Mammary epithelial cell (primary cell): ENCODE measurements at places on chromosomes 13 and 19.

GRCh38 chr19:31510635-31511034, 161.4 kb upstream of the TSHZ3 start:
- DNase-seq, result no peak

DNA sequence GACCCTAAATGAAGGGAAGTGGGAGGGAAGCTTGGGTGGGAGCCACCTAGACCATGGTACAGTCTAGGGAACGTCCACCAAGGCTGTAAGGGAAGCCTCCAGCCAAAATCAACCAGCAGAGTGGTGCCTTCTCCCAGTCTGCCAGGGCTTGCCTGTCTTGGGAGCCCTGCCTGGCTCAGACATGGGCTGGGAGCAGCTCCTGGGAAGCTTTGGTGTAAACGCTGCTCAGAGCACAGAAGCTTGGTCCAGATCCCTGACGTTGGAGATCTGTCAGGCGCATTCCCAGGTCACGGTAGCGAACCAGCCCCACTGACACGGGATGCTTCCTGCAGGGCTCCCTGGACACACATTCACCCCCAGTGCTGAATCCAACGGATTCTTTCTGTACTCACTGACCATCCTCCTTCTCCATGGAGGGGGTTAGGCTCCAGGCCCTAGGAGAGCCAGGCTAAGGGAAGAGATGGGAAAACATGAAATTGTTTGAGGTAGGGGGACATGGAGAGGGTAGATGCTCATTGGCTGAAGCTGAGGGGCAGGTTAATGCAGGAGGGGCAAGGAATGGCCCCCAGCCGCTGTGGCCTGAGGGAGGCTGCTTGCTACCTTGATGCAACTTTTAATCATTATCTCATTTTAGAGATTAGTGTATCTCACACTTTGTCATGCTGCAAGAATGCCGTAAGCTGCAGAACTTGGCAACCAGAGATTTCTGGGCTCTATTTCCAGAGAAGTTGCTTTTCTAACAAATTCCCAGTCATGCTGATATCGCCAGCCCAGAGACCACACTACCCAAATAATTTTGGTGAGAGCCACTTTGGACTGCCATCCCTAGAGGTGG, 195.8 kb downstream of the UQCRFS1 start:
- DNase-seq, result no peak

DNA sequence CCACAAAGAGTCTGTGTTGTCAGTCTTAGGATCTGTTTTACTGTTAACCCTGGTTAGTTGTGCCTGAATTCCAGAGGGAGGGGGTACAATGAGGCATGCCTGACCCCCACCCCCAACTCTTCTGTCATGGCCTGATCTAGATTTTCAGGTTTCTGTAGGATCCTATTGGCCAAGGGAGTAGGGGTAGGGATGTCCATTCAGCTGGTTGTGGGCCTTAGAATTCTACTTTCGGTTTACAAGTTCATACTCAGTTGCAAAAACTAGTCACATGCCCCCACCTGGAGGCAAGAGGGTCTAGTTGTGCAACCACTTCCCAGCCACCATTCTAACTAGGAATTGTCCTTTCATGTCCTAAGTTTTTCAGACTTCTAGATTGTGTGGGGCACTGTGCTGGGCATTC, 94.3 kb upstream of the MBNL2 start:
- DNase-seq, result no peak

DNA sequence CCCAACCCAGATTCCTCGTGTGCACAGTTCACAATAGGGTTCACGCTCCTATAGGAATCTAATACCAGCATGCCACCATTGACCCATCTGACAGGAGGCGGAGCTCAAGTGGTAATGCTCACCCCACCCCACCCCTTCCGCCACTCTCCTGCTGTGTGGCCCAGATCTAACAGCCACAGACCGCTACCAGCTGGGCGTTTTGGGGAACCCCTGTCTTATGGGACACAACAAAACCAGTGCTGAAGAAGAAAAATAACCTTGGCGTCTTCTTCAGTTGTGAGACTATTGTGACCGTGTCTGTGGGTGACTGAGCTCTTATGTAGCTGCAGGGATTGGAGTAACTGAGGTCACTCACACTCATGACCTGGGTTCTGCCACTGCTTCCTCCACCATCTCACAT, 5.2 kb upstream of the OR10H1 start:
- no peak for DNase-seq

DNA sequence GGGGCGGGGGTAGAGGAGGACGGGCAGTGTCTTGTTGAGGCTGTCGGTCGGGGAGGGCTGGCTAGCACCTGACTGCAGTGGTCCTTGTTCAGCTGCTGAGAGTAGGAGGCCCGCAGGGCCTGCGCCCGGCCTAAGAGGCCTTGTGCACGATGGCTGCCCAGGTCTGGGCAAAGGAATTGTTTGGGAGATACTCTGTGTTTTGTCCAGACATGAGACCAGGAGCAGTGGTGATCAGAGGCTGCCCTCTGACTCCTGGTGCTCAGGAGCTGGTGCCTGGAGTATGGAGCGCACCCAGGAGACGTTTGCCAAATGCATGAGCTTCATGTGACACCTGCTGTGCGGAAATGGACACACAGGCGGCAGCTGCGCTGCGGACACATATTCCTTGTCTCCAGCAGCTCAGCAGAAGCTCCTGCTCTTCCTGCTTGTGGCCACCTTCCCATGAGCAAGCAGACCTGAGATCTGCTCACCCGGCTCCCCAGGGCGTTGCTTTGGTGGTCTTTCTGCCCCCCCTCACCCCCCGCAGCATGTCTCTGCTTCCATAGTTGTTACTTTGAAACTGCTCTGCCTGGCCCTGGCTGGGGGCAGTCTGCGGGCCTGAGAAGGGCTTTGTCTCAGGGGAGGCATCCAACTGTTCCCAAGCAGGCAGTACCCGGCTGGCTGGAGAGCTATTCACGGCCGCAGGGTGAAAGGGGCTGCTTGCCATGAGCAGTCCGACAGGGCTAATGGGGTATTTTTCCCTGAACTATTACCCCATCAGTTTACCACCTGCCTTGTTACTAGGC, 163.9 kb downstream of the TEX29 start:
- DNase-seq, result no peak

DNA sequence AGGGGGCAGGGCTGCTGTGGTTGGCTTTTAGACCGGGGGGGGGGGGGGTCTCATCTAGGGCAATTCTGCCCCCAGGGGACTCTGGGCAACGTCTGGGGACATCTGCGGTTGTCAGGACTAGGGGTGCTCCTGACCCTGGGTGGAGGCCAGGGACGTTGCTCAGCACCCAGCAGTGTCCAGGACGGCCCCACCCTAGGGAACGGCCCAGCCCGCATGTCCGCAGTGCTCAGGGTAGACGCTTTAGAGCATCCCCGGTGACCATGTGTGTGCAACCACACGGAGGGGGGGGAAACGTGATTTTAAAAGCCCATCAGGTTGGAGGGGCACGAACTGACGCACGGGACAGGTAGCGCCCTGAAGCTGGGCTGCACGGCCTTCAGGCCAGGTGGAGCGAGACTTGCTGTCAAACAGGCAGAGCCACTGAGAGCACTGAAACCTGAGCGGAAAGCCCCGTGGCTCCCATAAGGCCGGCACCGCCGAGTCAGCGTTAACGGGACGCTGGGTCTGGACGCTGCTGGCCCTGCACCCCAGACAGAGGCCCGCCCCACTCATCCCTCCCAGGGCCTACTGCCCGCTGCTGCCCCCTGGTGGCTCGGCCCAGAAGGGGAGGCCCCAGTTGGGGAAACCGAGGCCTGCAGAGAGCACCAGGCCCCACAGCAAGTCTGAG, 8.3 kb downstream of the CACTIN start:
- no peak for DNase-seq

DNA sequence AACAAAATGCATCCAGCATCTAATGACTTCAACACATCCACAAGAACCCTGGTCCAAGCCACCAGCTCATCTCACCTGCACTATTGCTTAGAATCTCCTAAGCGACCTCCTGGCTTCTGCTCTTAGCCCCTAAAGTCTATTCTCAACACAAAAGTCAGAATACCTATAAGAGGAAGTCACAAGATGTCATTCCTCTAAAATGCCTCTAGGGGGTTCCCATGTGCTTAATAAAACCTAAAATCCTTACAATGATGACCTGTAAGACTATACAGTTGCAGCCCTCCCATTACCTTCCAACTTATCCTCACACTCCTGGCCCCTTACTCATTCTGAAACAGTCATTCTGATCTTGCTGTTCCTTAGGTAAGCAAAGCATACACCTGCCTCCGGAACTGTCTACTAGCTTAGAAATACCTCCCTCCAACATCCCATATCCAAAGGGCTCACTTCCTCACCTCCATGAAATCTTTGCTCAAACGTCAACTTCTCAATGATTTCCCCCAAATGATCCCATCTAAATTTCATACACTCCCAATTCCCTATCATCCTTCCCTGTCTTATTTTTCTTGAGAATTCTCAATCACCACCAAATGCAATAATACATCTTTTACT, 10.0 kb downstream of the ATP7B start:
- no peak for DNase-seq

DNA sequence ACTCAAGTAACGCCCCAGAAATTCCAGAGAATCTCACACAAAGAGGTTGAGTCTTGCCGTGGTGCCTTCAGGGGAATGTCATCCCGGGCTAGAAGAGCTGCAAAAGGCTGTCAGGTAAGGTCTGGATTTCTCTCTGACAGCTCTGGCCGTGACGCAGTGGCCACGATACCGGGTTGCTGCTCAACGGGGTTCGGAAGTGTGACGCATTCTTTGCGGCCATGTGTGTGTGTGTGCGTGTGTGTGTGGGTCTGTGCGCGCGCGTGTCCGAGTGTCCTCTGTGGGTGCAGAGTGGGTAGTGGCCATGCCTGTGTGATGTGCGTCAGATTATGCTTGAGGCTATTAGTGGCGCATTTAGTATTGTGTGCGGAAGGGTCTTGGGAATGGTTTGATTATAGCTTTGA, 306 bp downstream of the ZNF540 start:
- DNase-seq, result no peak

GRCh38 chr13:86006317-86006716, 207.1 kb upstream of the SLITRK6 start:
- DNase-seq, result no peak

- DNase-seq, result no peak
Measured at GRCh38 chr19:49710372-49710951, 19.5 kb downstream of the CPT1C start.

DNA sequence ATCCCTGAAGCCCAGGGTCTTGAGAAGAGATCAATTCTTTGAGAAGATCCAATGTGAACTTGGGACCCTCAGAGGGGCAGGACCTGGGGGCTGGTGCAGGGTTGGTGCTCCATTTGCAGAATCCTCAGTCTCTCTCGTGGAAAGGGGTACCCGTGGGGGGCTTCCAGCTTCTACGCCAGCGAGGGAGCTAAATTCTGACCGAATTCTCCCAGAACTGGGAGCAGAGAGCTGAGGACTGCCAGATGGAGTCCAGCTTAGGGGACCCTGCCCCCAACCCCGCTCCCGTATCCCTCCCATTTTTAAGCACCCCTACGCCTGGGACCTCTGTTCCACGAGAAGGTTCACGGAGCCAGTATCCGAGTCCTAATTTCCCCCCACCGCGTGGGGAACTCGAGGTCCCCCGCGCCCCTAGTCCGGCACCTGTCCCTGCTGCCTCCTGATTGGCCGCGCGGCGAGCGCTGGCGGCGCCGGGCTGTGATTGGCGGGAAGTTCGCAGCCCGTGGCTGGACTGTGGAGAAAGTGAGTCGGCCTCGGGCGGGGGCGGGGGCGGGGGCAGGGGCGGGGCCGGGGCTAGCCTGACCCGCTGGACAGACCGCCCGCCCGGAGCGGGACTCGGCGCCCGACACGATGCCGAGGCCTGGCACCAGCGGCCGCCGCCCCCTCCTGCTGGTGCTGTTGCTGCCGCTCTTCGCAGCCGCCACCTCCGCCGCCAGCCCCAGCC, 4.4 kb upstream of the LTBP4 start:
- DNase-seq, result no peak

DNA sequence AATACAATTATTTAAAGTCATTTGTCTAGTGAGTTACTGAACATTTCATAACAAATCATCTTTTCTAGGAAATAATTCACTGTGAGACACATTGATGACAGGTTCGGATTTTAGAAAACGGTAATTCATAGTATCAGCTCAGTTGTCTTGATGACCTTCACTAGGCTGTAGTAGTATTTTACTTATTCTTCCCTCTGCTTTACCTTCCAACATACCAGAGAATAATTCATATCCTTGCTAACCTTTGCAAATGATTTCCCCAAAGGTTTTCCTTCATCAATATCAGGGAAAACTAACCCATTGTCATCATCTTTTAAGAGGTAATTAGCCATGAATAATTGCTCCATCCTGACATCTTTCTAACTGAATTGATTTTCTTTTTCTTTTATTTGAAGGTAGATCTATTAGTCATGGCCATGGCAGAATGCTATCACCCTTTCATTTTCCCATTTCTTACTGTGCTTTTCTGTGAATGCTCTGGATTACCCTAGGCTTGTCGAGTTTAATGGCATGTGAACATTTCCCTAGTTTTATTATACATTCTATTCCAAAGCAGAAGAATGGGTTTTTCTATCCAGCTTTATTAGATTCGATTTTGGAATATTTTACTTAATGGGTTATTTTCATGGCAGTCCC, 299.2 kb downstream of the OLFM4 start:
- DNase-seq, result no peak

- DNase-seq, result no peak
Measured at GRCh38 chr13:78121001-78121400, 202.4 kb upstream of the EDNRB start.

DNA sequence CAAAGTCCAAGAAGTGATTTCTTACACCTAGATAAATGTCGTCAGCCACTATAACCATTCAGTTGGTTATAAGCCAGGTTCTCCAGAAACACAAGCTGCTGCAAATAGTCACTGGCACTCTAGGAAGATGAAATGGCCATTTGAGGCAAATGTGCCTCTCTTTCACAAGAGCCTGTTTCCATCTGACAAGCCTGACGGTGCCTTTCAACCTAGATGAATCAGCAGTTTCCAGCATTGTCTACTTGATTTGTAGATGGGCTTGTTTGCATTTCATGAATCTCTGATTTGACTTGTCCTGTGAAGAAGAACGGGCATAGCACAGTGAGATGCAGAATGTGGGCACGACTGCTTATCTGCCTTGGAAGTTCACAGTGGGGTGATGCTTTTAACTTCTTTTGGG, 327.2 kb downstream of the LMO7 start:
- DNase-seq, result no peak

GRCh38 chr19:8371011-8371804, 7.3 kb downstream of the ANGPTL4 start:
- no peak for DNase-seq

DNA sequence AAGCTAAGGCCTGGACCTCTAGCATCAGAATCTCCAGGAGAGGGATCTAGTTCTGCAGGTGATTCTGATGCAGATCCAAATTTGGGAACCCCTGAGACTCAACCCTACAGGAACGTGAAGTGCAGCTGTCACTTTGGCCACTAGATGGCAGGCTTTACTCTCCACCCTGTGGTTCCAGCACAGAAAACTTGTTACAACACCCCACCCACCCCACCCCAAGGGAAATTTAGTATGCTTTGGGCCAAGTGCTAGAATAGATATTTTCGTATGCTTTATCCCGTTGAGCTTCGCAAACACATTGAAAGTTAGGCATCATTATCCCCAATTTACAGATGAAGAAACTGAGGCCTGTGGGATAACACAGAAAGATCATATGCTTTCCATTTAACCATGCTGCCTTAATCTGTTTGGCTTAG, 232.0 kb downstream of the B3GLCT start:
- peak; percentile 21 for DNase-seq

DNA sequence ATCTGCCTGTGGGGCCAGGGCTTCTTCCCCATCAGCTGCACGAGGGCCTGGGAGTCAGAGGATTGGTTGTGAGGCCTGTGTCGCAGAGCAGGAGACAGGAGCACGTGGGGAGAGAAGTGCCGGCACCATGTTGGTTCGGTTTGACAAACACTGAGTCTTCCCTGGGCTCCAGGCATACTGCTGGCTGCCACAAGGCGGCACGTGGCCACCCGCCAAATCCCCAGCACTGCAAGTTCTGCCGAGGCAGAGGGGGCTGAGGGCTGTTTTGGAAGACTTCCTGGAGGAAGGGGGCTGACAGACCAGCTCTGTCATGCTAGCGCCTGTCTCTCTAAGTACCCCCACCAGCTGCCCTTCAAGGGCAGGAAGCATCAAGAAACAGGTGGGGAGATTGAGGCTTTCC, 9.5 kb downstream of the SHANK1 start:
- DNase-seq, result no peak
